ENCODE measurements at places on chromosomes 2 and 18.

DNA sequence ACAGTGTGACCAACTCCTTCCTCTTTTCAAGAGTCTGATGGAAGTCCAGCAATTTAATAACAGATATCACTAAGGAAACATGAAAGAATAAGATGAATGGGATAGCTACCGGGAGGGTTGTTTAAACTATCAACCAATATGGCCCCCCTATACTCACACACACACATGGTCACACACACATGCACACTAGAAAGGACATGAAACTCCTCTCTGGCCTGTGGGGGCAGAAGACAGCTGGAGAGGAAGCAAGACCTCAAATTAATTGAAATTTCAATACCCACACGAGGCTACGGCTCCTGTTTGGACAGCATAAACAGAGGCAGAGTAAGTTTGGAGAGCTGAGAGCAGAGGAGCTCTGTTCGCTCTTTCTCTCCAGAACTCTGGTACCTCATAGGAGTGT is 34.7 kb upstream of the REEP1 start:
- DNase-seq = no peak

DNA sequence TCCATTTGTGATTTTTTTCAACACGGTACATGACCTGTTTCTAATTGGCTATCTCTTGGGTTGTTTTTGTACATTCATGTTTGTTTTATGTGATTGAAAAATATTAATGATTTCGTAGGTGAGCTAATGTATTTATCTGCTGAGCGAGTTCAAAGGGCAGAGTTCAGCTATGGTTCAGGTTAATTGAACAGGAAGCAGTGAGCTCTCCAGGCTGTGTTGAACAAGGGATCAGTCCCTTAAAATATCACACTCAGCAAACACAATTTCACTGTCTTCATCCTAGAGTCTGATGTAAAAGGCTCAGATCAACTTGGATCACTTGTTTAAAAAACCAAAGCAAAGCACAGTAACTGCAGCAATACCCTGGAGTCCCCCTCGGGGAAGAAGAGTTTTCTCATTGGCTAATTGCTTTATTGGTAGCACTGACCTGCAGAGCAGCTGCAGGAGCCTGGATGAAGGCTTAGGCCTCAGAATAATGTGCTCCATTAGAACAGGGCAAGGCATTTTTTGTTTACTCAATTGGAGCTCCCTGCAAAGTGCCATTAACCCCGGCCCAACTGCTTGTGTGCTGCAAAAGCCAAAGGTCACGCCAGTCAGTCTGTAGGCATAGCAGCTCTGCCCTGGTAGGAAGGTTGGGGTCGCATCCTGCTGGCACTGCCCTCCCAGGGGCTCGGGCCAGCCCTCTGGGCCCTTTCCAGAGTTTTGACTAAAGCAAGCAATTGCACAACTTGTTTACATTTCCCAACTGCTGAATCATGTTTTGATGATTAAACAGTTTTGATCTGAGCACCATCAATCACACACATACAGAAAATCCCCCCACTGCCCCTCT is 10.5 kb downstream of the ONECUT2 start:
- DNase-seq = no peak

DNA sequence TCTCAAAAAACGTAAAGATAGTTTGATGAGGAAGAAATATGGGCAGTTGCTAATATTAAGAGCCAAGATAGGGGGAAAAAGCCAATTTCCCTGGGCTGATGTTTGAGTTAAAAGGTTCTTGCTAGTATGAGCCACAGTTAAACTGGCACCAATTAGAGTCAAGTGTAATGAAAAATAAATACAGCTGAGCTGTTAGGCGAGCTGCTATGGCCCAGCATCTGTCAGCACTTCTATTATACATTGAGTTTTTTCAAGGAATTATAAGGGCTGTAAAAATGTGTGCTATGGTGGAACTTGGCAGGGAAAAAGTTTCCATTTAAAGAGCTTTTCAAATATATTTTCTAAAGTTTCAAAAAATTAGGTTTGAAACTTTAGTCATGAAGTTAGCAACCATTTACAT is 279.6 kb downstream of the CYRIA start:
- no peak for DNase-seq

DNA sequence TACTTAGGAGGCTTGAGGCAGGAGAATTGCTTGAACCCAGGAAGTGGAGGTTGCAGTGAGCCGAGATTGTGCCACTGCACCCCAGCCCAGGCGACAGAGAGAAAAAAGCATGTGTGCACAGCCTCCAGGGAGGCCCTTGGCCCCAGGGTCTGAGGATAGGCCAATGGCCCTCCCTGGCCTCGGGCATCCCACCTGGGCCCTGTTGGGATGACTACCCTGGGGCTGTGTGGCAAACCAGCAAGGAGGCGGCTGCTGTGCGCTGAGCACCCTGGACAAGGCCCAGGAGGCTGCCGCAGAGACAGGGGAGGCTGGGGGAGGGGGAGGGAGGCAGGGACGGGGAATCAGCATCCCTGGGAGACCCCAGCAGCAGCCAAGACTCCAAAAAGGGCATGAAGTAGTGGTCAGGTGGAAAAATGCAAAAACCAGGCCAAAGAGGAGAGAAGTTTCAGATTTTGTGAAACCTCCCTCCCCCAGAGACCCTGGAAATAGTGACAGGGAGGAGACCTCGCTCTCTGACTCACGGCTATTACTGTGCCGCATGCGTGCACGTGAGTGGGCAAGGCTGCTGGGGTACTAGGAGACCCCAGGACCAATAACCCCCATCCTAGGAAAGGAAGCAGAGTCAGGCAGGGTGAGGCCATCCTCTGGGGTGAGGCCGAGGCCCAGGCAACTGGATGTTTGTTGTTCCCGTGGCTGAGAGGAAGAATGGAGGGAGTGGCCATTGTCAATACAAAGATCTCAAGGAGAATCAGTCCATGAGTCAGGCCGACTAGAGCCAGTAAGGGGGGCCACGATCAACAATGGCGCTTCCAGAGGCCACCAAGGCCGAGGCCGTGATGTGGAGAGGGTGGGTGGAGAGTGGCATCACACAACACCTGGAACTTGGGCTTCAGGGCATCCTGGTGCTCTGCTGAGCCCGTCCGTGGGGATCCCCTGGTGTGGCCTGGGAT is 16.0 kb upstream of the B3GNT7 start:
- DNase-seq = no peak

DNA sequence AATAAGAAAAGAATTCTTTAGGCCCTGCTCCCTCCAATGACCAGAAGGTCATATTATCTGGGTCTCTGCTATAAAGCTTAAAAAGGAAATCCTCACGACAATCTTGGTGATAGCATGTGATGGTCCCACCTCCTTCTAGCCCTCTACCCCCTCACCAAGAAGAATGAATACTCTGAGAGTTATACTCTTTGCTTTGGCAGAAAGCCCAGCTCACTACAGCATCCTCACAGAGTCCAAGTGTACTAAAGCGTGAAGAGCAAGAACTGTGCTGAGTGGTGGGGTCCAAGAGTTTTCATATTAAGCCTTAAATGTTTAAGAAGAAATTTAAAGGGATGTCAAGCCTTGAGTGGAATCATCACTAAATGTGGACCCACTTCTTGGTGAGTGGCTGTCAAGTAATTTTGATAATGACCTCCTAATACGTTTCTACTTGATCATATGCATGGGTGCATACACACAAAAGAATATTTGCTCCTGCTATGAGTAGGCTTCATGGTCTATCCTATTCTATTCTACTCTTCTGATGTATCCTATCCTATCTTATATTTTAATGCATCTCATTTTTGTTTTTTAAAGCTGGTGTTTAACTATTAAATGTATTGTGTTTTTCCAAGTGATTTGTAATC is 16.5 kb upstream of the SERPINB7 start:
- DNase-seq = no peak

DNA sequence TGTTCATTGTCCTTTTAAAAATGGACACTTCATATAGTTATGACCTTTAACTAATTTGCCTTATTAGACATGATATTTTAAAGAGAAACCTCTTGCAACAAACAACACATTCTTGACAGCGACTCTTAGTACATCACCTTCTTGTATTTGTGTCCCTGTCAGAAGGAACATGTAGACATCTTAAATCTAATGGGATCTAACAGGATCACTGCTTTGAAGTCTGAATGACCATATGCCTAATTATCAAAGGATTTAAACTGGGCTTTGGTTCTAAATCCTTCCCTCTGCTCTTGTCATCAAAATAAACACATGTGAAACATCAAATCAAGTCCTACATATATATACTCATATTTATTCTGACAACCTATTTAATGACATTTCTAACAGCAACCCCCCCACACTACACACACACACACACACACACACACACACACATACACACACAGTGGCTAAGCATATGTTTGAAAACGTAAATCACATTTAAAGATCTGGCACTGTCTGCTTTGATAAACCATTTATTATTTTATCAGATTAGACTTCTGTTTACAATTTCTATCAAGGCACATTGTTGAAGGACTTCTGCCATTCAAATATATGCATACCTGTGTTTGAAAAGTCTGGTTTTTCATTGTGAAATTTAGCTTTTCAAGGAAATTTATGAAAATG is 4.2 kb downstream of the GALNT13 start:
- DNase-seq = no peak

DNA sequence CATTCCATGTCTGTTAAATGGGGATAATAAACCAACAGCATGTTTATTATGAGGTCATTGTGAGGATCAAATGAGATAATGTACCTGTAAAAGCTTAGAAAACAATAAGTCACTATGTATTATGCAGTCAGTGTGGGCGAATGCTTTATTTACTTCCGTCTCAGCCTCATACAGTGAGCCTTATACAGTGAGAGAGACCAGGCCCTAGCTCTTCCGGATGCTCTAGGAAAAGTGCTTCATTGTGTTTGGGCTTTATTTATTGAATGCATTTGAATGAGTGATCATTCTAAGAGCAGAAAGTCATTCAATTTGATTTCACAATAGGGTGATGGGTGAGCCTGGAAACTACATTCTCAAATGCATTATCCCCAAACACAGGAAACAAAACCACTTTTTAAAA is 603.9 kb upstream of the FANCL start:
- DNase-seq = no peak

DNA sequence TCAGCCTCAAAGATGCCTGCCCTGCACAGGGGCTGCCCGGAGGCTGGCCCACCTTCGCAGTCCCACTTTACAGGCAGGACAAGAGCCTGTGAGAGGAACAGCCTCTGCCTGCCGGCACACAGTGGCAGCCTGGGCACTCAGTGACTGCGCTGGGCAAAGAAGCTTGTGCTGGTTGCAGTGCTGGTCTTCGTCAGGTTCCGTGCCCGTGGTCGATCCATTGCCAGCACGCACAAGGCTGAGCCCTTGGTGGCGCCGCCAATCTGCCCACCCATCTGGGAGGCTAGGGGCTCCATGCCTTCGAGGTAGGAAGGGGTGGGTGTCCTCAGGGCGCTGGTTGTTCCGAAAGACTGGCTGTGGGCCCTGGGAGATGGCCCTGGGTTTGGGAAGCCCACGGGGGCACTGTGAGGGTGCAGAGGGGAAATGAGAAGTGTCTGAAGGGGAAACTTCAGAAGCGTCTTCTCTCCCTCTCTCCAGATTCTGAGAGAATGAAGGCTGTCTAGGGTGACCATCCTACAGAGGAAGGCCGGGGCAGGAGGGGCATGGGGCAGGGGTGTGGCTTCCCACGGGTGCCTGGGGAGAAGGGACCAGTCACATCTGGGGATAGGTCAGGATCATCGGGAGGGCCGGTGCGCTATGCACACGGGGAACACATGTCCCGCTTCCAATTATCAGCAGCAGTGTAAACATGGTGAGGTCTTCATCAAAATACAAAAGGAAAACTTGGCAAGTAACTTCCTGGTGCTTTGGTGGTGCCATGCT is 49.1 kb upstream of the HS6ST1 start:
- DNase-seq = no peak

DNA sequence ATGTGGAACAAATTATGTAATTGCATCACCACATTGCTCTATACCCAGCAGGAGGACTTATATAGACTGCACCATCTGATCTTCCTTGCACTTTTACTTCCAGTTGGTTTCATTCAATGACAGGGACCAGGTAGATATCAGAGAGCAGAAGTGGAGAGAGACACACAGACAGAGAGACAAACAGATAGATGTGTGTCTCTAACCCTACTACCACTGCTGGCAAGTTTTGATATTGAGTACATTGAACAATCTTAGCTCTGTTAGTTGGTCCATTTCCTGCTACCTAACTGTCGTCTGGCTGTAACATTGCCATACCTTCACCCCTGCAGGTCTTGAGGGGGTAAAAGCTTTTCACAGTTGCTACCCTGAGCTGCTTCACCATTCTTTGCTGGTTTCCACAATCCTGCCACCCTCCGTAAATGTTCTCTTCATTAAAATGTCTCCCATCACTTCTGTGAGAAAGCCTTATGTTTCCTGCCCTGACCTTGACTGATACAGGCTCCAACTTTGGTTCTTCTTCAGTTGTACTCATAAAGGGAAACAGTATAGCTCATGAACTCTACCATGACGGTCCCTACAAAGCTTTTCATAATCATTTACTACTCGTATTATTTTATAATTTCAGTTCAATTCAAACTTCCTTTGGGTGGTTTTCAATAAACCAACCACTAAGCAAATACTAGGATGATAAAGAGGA is 62.3 kb upstream of the ITGA4 start:
- DNase-seq = no peak

DNA sequence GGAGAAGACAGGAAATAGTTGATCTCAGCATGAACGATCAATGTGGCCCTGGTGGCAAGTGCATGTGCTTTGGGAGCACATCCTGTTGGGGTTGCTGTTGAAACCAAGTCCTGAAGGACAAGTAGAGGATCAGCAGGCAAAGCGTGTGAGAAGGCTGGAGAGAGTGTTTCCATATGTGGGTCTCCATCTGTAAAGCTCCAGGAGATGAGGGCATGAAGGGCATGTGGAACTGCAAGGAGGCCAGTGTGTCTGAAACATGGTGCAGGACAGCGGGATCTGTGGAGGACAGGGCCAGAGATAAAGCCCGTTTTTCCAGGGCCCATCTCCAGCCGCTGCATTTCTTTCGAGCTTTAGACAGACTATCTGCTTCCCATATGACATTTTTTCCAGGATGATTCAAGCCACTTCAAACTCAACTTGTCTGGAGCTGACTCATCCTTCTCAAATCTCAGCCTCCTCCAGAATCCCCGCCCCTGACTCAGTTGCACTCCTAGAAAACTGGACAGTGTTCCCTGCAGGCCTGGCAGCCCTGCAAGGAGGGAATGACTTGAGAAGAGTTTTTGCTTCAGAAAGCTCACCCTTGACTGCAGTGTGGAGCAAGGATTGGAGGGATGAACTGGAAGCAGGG is 226.1 kb downstream of the VAPA start:
- peak; percentile 57 for DNase-seq

- DNase-seq = no peak
These were observed 77.1 kb downstream of the SUMO1 start for GRCh38 chr2:202161151-202161835.

- no peak for DNase-seq
These were observed 259.7 kb downstream of the CMPK2 start for GRCh38 chr2:6605836-6606505.

DNA sequence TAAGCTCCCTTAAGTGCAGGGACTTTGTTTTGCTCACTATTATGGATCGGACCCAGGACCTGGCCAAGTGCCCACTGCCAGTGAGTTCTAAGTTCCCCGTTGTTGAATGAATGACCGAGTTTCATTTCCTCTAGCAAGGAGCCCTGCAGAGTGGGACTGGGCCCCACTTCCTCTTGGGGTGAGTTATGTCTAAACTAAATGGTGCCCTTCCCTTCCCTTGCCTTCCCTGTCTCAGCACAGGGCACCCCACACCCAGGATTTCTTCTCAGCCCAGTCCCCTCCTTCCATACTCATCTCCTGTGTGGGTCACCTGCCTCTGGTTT is 195.3 kb upstream of the HS6ST1 start:
- DNase-seq = no peak

- no peak for DNase-seq
These were observed 212.7 kb downstream of the KCNE4 start for GRCh38 chr2:223264541-223265193.
